ENCODE measurements at places on chromosomes 11 and 22.

DNA sequence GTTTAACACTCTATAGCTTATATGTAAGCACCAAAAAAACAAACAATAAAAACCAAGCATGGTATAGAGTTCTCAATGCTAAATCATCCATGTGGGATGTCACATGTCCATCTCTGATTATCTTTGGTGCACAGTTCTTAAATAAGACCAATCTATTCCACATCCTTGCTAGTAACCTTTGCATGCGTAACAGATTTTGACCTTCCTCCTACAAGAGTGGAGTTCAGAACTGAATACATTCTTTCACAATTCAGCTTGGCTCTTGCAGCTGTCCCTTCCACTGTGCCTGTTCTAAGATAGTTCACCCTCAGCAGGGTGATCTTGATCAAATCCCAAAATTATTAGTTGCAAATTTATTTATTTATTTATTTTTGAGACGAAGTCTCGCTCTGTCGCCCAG is 21.1 kb downstream of the PRR14L start:
- no peak for DNase-seq

- DNase-seq: no peak
Observed at GRCh38 chr11:73226297-73227006, 8.4 kb downstream of the P2RY2 start.

DNA sequence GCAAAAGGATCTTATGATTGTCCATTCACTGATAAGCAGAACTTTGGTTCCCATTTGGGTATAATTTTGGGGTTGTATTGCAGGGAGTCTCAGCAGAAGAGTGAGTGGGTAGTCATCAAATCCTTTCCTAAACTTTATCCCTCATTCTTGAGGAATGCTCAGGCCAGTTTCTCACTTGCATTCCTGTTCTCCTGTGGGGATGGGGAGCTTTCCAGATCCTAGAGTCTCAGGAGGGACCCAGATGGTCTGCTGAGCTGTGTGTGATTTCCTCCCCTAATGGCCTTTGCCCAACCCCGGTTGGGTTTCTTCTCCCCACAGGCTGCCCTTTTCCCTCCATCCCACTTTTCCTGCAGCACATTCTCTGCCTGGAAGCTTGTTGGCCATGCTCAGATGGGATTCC is 79.9 kb downstream of the MIAT start:
- DNase-seq: no peak

DNA sequence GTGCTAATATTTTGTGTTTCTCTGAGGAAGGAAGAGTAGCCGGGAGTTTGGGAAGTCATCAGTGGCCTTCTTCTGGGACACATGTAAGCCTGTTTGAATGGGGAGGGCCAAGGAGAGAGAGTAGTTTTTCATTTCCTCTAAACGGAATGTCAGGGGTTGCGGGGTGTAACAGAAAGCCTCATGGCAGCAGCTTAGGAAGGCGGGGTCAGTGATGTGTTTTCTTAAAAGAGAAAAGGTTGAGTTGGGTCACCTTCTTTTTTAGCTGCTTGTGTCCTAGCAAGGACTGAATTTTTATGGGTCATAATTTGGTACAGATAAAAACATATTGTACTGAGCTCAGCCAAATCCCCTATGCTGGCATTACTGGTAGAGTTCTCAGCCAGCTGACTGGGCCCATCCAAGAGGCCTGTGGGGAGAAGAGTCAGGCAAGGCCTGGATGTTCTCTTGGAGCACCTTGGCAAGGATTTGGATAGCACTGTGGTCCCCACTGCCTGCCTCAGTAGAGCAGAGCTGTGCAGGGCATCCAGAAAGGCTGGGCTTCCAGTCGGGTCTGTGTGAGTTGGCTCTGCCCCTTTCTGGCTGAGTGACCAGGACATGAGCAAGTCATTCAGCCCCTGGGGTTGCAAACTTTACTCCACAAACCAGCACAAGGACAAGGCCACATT is 29.4 kb upstream of the NAV2 start:
- no peak for DNase-seq

DNA sequence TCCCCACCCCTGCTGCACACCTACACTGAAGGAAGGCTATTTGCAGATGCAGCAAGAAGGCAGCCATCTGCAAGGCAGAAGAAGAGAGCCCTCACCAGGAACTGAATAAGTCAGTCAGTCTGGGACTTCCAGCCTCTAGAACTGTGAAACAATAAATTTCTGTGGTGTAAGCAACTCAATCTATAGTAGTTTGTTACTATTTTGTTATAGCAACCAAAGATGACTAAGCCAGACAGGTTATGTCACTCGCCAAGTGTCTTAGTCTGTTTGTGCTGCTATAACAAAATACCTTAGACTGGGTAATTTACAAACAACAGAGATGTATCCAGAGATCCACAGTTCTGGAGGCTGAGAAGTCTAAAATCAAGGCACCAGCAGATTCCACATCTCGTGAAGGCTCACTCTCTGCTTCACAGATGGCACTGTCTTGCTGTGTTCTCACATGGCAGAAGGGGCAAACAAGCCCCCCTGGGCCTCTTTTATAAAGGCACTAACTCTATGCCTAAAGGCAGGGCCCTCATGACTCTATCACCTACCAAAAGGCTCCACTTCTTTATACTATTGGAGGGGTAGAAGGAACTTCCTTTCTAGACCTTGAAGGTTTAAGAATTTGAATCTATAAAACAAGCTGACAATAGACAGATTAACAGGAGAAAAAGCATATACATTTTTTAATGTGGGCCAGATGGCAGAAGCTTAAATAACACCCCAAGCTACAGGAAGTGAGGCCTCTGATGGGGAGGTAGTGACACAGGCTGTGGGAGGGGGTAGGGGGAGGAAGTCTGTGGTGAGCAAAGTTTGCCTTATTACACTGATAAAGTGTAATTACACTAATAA is 12.3 kb downstream of the APOL6 start:
- peak; percentile 48 for DNase-seq

DNA sequence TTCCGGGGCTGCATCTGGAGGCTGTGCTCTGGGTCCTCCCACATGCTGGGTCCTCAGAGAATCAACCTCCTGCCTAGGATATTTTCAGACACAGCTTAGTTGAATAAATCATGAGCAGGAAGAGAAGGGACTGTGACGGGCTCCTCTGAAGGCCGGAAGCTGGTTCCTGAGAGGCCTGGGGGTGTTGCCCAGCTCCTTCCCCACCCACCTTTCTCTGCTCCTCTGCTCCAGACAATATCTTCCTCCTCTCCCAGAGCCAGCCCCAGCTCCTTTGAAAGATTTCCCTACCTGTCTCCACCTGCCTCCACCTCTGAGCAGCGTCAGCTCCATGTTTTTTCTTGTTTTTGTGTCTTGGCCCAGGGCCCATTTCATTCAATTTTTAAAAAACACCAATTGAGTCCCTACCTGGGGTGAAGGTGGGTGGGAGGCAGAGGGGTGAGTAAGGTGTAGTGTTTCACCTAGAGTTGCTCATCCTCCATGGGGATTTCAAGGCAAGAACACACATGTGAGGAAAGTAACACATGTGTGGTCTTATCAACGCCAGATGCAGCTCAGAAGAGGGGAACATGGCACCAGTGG is 24.8 kb upstream of the THY1 start:
- DNase-seq: no peak

DNA sequence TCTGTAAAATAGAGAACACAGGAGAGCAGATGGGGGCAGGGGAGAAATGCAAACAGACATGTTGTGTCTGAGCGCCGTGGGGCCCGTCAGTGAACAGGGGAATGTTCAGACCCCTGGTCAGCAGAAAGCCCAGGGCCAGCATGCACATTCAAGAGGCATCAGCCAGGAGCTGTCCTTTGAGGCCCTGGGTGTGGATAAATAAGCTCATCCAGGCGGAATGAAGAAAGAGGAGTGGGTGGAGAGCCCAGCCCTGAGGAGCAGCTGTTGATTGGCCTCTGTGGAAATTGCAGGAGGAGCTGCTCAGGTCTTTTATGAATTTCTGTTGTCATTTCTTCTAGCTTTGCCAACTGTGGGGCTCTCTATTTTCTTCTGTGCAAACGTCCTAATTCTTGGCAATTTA is 49.7 kb upstream of the CECR2 start:
- DNase-seq: no peak

DNA sequence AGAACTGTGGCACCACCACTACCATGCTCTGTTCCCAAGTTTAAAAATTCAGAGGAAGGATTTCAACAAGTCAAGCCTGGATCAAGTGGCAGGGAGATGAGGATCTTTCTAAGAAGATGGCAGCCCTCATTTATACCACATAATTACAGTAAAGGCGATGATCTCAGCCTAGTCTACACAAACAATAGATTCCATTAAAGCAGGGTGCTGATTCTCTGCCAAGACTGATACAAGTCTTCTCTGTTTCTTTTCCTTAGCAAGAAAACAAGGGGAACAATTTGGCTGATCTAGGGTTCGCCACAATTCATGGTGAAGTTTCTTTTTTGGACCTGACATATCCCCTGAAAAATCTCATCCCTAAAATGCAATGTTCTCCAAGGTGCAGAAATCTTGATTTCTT is 73.9 kb downstream of the PPFIBP2 start:
- no peak for DNase-seq

GRCh38 chr22:17874231-17874905 is 100.1 kb upstream of the BID start:
- no peak for DNase-seq

DNA sequence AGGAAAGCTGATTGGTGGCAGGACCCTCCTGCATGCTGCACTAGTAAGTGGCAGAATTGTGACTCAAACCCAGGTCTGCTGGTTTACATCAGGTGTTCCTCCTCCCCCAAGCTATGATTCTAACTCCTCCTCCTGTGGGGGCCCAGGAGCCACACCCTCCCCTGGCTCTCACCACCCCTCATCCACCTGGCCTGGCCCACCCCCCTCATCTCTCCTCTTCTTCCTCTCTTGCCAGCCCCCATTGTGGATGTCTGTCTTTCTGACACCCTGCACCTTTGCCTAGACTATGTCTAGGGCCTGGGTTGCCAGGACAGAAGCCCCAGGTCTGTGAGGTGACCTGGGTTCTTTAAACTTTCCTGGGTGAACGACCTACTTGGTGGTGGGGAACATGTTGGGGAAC is 59.9 kb downstream of the GRIK4 start:
- DNase-seq: no peak

DNA sequence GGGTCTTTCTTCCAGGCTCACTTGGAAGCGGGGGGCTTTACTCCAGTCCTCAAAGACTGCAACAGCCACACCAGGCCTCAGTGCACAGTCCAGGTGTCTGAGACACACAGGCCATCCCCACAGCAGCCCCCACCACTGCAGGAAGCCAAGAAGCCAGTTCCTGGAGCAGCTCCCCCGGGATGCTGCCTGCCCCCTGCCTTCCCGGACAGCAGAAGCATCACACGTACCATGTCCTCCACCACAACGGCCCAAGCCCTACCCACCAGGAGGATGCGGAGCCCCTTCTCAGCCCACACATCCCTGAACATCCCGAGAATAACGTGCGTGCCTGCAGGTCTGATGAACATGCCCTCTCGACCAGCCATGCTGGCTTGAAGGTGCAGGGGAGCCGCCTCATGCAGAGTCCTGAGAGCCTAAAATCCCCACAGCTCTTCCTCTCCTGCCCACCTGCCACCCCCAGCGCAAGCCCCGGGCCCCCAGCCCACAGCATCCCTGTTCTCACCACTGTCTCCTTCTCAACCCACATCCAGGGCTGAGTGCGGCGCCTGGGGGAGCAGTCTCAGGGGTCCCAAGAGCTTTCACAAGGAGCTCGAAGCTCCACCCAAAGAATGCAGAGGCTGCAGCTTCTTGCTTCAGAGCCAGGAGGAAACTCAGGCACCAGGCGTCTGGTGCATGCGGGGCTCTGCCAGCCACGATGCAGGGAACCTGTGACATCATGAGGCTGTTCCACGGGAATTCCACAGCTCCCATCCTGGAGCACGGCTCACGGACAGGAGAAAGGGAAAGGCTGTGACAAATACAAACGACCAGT is 209.6 kb downstream of the BRD1 start:
- DNase-seq: no peak

DNA sequence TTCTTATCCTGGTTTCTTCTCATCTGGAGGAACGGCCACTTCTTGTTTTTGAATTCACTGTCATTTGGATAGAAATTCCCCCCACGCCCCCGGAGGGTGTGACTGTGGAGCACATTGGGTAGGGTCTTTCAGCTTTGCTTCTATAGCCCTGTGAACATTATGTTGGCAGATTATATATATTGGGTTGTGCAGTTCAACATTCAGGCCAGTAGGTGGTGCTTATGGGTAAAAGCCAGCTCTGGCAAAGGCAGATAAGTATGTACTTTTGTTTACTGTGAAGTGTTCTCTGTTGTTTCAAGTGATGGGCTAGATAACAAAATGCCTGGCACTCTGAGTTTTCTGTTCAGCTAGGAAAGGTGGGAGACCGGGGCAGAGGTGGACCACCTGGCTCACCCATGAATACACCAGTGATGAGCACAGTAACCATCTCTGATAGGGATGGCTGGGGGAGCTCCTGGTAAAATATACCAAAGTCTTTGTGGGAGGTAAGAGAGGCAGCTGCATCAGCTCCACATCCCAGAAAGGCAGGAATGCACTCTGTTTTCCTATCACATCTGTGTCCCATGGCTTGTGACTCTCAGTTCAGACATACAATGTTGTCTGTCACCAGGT is 1348.2 kb upstream of the RAG2 start:
- DNase-seq: no peak

DNA sequence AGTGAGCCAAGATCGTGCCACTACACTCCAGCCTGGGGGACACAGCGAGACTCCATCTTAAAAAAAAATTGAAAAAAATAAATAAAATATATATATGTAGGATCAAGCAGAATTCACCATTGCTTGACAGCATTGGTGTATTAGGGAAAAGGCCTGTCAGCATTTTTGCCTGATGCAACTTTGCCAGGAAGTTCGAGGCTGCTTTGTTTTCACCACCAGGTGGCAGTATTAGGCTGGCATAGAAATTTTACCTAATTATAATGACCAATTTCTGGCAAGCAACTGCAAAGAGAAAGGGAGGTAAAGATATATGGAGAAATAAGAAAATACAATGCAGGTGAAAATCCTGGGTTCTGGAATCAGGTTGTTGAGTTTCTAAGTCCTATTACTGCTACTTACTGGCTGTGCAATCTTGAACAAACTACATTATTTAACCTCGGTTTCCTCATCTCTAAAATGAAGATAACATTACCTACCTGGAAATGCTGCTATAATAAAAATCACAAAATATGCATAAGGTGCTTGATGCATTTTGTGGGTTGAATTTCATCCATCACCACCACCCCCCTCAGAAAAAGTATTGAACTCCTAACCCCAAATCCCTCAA is 24.7 kb downstream of the LAYN start:
- peak; percentile 45 for DNase-seq

DNA sequence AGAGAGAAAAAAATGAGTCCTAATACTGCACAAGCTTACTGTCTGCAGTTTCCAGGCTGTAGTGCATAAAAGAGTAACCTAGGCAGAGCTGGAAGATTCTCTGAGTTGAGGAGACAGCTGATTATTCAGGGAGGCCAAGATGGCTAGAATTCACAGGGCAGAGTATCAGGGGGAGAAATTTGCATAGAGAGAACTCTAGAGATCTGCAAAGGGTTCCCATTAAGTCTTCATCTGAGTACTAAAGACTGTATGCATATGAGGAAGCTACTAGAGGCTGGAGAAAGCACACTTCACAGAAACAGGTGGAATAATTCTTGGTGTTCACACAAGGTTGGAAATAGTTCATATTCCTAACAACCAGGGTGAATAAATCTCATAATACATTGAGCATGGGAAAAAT is 66.6 kb upstream of the RRAS2 start:
- DNase-seq: no peak

GRCh38 chr22:19797086-19798002 is 36.8 kb downstream of the TBX1 start:
- no peak for DNase-seq
